ENCODE measurements at places on chromosomes 3 and 15.

DNA sequence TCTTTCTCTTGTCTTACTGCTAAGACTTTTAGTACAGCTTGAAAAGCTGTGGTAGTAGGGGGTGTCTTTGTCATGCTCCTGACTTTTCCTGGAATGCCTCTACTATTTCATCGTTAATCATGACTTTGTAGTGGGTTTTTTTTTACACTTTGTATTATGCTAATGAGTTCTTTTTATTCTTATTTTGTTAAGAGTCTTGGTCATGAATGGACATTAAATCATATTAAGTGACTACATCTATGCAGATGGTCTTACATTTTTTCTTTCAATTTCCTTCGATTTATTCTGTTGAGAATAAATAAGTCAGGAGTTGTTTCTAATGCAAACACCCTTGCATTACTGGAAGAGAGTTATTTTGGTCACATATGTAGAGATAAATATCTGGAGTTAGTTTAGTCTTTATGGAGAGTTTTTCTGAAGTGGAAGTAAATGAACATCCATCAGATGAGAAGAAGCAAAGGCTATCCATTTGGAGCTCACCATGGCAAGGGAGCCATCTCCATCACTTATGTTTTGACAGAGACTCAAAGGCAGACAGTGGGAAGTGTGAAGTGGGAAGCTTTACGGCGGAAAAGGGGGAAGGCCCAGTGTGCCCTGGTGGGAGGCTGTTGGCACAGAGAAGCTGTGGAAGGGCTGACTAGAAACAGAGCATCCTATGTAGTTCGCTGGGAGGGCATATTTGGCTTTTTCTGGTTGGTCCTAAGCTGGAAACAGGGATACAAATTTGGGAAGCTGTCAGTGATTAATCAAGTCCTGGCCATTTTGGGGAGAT lies 73.1 kb upstream of the PRR23E start:
- DNase-seq = no peak

DNA sequence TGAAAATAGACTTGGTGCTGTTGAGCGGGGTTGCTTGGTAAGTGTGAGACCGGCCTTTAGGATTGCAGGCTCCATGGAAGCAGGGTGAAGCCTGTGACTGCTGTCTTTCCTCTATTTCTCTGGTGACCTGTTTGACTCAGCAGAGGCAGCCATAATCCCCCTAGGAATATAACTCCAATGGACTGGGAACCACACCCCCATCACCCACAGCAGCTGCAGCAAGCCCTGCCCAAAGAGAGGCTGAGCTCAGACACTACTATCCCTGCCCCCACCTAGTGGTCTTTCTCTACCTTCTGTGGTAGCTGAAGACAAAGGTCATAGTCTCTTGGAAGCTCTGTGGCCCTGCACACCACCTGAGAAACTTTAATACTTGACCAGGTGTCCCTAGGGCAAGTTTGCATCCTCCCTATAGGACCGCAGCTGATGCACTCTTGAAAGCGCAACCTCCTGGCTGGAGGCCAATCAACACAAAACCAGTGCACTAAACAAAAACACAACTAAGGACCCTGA lies 133.6 kb upstream of the MRPL3 start:
- DNase-seq = no peak

DNA sequence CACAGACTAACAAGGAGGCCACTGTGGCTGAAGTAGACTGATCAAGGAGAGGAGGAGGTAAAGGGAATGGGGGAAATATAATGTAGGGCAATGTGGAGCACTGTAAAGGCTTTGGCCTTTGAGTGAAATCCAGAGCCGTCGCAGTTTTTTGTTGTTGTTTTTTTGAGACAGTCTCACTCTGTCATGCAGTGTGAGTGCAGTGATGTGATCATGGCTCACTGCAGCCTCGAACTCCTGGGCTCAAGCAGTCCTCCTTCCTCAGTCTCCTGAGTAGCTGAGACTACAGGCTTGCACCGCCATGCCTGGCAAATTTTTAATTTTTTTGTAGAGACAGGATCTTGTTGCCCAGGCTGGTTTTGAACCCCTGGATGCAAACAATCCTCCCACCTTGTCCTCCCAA lies 32.2 kb downstream of the PPP4R2 start:
- no peak for DNase-seq

GRCh38 chr3:165390166-165390565 lies 194.0 kb upstream of the SLITRK3 start:
- no peak for DNase-seq

DNA sequence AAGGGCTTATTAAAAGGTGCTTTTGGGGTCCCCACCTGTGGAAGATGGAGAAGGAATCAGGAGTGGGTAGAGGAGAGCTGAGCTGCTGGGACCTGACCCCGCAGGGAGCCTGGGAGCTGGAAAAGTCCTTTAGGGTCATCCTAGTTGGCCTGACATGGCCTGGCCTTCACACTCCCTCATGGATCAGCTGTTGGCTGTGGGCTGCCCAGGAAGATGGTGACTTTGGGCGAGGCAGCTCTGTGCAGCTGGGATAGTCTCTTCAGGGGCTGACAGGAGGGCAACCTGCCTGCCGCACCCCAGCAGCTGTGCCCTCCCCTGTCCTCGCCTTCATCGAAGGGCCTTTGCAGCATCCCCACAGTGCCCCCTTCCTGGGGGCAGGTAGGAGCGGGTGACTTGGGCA lies 6.6 kb downstream of the LIMD1 start:
- DNase-seq = no peak

DNA sequence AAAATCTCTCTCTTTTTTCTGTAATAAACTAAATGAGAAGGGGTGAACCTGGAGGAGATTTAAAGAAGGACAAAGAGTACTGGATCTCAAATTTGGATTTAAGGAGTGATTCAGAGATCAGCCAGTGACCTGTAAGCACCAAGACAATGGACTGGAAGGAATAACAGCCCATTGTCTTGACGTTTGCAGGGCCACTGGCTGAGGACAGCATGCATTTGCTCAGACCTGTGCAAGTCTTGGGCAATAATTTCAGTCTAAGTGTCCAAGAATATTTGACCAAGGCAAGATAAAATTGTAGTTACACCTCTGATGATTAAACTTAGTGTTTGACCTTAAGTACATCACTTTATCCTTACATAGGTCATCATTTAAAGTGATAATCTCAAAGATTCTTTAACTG lies 55.8 kb upstream of the OSTN start:
- no peak for DNase-seq

- DNase-seq = no peak
Measured at GRCh38 chr3:24288496-24289236, 206.0 kb downstream of the THRB start.

- DNase-seq = no peak
Measured at GRCh38 chr3:133857767-133858166, 37.9 kb downstream of the RAB6B start.

DNA sequence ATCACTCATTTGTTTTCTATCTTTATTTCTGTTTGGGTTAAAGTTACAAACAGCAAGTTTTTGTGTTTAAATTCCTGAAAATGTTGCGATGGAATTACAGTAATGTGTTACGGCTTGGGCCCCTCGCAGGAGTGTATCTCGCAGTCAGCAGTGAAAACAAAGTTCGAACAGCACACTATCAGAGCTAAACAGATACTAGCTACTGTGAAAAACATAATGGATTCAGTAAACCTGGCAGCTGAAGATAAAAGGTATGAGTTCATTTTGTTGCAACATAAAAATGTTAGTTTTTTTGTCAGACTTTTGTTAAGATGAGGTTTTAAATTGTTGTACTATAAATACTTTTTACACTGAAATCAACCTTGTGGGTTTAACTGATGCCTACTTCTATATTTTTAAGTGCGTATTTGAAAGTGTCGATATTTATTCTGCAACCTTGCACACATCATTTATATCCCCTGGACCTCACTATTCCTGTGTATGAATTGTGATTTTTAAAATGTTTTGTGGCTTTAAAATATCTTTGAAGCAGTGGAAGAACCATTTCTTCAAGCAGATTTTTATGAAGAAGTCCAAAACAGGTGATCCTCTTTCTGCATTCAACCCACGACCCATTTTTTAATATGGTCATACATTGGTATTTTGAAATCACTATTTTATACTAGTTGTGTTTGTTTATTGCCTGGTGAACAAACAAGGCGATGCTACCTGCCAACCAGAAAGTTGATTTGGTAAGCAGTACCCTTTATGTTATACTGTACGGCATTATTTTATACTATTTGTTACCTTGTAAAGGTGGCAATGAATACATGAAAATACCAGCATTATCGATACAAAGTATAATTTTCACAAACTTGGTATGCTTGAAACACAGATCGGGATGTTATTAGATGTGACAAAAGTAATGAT lies 27.8 kb downstream of the MFN1 start:
- DNase-seq = no peak

DNA sequence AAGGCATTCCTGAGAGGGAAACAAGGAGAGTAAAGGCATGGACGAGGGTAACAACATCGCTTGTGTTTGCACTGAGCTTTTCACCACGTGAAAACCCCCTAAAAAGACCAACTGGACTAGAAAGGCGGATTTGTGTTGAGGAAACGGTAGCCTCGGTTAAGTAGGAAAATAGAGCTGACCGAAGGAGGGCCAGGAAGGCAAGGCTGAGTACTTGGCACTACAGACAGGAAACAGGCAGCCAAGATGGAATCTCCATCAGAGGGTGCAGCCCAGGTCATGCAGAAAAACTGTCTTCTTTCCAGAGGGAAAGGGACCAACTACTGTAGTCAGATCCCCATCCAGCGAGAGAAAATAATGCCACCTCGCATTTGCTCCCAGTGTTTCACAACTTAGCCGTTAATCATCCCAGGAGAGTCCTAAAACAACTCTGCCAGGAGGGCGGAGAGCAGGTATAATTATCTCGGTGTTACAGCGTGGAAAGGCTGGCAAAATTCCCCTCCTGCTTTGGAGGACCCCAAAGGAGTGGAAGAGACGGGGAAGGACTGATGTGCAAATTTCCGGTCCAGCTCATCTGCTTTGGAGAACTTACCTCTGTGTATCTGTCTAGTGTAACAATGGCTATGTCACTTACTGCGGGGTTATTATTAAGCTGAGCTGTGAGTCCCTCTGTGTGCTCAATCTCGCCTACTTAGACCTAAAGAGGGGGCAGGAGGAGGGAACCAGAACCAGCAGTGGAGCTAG lies 77.2 kb downstream of the MYO1E start:
- no peak for DNase-seq

DNA sequence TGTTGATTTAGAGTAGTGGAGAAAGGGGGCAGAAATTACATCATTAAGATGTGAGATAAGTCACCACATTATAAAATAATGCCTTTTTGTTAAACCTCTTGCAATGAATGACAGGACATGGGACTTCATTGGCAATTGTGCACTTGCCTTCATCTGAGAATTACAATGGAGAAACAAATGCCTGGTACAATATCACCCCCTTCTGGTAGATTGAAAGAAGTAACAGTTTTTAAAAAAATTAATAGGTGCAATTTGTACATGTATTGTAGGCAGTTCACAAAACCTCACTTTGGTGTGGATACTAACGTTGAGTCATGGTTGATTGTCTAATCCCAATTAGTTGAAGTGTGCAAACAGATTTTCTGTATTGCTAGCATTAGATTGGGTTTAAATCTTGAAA lies 4.6 kb upstream of the P2RY14 start:
- no peak for DNase-seq

GRCh38 chr3:9825451-9826040 lies 15.5 kb downstream of the TTLL3 start:
- no peak for DNase-seq

GRCh38 chr3:96731031-96731430 lies 83.4 kb upstream of the EPHA6 start:
- DNase-seq = no peak

DNA sequence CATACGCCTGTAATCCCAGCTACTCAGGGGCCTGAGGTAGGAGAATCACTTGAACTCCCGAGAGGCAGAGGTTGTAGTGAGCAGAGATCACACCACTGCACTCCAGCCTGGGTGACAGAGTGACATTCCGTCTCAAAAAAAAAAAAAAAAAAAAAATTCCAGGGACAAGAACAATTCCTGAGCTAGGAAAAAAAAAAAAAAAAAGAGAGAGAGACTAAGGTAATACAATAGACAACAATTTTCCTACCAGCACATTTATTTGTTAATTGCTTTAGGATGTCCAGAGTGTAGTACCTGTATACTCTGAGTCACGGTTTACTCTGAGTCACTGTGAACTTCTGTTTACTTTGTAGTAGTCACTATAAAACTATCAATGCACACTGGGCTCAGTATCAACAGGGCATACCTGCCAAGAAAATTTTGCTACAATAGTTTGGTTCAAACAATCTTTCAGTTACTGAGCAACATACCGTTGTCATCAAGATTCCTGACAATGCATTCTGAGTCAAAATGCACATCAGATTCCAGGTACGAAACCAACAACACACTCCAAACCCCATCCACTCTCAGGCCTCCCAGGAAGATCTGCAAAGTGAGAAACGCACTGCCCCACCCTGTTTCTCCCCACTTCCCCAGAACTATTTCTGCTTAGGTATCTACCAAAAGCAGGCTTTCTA lies 28.3 kb downstream of the IGF2BP2 start:
- no peak for DNase-seq

GRCh38 chr3:45613791-45614190 lies 19.2 kb downstream of the LIMD1 start:
- DNase-seq = no peak

GRCh38 chr3:178041931-178042330 lies 494.3 kb upstream of the KCNMB2 start:
- no peak for DNase-seq

GRCh38 chr15:98815207-98815606 lies 166.9 kb downstream of the IGF1R start:
- DNase-seq = no peak

DNA sequence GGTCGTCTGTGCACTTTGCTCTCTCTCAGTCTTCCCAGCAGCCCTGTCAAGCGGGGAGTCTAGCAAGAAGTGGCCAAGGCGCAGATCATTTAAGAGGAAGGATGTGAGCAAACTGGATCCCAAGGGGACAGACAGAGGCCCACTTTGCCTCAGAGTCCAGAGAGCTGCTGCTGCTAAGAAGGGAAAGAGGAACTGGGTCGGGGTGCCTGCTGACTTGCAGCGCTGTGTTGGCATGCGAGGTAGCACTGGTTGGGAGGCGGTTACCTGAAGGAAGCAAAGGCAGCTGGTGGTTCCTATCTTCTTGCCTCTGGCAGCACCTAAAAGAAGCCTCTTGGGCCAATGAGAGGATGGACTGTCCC lies 28.1 kb downstream of the SMAD3 start:
- no peak for DNase-seq

DNA sequence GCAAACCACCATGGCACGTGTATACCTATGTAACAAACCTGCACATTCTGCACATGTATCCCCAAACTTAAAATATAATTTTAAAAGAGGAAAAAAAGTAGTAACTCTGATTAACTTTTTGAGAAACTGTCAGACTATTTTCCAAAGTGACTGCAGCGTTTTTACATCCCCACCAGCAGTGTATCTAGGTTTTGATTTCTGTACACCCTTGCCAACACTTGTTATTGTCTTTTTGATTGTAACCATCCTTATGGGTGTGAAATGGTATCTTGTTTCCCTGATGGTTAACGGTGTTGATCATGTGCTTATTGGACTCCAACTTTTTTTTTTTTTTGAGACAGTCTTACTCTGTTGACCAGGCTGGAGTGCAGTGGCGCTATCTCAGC lies 23.0 kb upstream of the ALPK3 start:
- DNase-seq = no peak

DNA sequence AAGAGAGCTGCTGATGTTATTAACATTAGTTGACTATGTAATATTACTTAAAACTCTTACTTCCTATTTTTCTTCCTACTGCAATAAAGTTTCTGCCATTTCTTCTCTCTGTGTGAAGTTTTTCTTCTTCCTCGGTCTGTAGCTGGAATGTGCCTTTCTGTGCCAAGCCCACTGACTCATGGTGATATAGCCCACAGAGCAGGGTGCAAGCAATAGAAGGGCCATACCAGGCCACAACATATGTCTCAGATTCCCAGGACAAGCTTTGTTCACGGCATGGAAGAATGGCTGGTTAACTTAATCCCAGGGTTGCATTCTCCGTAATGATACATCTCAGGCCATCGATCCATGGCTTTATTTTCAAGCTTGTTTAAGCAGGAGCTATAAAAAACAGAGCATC lies 815.3 kb downstream of the TUSC7 start:
- DNase-seq = no peak
